NCI-H2227 treated with DMSO at 0.1 percent for 48 hours (cell line): ENCODE measurements at places on chromosomes 6 and 20.

DNA sequence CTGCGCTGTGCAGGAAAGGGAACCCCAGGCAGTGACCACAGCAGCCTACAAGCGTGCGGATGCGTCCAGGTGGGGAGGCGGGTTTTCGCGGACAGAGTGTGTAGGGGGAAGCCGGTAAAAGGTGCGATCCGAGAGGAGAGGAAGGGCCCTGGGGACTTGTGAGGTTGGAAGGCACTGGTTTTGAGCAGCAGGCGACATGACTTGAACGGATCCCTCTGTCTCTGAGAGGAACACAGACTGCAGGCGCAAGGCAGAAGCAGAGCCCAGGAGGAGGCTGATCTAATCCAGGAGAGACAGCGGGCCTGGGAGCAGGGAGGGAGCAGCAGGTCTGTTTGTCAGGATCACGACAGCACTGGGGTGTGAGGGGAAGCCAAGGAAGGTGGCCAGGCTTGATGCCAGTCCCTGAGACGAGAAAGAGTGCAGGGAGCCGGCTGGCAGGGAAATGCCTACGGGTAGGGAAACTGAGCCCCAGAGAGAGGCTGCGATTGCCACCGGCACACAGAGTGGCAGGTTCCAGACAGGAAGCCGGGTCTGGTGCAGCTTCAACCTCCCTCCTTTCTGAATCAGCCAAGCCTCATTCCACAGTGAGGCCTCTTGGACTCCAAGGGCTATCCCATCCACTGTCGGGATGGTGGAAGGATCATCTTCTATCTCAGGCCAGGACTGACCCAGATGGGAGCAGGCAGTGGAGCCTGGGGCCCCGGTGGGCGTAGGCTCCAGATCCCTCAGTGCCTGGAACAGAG is 57.1 kb downstream of the HNF4A start:
- DNase-seq, result no peak

DNA sequence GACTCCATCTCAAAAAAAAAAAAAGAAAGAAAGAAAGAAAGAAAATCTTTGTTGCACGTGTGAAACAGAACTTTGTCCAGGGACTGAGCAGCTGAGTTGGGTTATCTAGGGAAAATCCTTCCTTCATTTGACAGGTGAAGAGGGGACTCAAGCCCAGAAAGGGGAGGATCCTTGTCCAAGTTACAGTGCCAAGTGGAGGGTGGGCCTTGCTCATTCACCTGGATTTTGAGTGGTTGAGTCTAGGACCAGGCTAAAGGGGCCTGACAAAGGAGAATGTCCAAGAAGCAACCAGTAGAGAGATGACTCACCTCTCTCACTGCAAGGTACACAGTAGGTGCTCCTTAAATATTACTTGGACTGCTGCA is 2.7 kb downstream of the TGIF2 start:
- DNase-seq, result no peak

DNA sequence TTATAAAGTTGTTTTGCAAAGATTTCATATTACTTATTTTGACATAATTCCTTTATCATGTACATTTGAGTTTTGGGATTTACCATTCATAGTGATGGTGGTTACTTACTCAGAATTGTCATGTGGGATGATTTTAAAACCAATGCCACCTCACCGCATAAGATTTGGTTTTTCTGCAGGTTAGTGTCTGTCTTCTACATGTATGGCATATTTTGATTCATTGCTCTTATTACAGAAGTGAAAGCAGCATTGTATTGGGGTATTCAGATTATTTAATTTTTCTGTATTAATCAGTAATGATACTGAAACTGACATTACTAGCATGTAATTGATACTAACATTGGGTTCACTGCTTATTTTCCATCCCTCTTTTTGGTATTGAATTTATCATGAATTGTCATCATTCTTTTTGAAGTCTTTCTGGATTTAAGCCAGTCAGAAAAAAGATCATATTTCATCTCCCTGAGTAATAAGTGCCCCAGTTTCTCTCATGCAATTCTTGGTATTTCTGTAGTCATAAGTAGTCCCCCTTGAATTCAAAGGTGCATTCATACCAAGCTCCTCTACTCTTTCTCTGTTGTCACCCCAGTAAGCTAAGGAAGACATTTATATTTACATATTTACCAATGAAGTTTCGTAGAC is 176.6 kb downstream of the BCKDHB start:
- no peak for DNase-seq

DNA sequence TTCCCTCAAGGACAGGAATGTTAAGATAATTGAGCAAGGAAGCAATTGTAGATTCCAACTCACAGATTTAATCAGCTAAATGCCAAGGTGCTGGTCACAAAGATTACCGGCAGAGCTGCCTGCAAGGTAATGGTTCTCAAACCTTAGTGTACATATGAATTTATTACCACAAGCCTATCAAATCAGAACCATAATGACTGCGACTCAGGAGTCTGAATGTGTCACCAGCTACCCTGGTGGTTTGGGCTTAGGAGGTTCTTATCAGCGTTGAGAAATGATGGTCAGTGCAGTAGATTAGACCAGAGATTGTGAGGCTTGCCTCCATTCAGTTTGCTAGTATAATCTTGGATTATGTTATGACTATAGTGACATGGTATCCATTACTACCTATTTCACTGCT is 78.9 kb downstream of the MTFR2 start:
- DNase-seq, result no peak

- no peak for DNase-seq
Measured at GRCh38 chr20:33676652-33677645, 2.7 kb upstream of the NECAB3 start.

DNA sequence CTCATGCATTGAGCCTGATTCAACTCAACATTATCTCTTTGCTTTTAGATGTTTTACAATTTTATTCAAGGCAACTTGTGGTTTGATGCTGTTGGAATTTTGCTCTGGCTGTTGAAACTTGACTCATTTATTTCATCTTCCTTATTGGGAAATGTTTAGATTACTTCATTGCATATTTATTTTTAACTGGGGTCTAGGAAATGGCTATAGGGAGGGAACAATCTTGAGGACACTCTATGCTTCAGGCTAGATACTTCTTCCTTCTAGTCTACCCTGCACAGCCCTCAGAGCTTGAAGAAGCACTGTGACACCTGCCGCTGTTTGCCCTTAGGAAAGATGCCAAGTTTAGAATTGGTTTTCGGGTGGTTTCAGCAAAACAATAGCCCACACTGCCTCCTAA is 183.4 kb downstream of the ADGRG6 start:
- DNase-seq, result no peak

DNA sequence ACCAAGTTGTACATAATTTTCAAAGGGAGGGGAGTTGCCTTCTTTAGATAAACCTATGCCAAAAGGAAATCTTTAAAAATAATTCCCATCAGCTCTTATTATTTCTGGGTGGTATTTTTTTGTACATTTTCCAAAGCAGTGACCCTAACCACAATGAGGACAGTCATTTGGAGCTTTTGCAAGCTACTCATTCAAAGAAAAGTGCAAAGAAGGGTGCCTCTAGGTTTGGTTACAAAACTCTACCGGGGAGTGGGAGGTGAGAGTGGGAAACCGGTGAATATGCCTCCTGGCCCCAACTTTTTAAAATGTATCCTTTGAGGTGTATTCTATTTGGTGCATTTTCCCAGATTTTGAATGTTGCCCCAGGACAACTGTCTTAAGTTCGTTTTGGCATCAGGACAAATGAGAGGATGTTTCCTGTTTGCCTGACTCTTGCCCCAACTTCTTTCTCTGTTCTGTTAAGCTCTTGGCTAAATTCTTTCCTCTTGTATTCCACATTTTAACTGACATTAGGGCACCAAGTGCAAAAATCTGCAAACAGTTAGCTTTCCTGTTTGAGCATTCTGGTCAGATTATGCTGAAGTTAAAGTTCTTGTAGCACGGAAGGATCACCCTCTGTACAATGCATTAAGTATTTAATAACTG is 78.9 kb downstream of the SLX4IP start:
- no peak for DNase-seq
